ENCODE measurements at places on chromosomes 5 and 9.

DNA sequence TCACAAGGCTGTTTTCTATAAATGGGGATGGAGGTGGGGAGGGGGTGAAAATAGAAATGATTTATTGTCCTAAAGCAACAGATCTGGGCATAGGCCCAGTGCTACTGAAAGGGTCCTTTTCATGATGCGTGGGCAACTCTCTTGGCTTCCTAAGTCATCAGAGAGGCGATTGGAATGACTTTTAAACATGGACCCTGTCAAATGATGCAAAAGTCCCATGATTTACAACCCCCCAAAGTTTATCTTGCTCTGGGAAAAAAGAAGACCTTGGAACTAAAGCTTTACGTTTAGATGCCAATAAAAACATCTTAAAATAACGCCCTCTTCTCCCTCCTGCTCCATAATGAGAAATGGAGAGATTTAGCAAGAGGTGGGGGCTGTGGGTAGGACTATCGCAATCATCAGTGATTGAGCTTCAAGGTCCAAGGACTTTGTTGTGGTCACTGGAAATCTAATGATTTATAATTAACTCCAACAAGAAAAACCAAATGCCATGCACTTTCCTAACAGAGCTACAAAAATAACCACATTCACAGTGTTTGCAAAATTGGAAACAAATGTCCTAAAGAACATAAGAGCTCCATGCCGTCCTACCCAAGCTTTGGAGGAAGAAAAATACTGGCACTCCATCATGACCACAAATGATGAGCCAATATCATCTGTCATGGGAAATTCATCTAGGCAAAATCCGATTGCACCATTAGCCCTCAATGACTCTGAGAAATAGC, 167.5 kb upstream of the CLINT1 start:
- DNase-seq, result no peak

DNA sequence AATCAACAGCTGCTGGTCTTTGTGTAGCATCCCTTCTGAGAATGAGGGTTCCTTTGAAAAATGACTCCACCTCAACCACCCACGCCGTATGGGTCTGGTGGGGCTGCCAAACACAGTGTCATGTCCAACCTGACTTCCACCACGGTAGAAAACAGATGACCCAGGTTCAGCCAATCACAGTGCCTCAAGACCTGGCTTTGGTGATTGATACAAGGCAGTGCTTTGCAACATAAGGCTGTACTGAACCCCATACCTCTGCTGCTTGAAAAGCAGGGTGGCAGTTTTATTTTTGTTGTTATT, 11.5 kb upstream of the TGFBR1 start:
- DNase-seq, result no peak

- DNase-seq, result no peak
Observed at GRCh38 chr9:68941780-68942459, 72.0 kb downstream of the PRKACG start.

GRCh38 chr9:127558581-127559246, 53.4 kb upstream of the STXBP1 start:
- DNase-seq, result no peak

- DNase-seq, result no peak
Observed at GRCh38 chr5:61827445-61827975, 478.5 kb upstream of the KIF2A start.

GRCh38 chr9:23587903-23588302, 238.1 kb downstream of the ELAVL2 start:
- no peak for DNase-seq

GRCh38 chr5:127942246-127943060, 141.1 kb upstream of the SLC12A2 start:
- no peak for DNase-seq

DNA sequence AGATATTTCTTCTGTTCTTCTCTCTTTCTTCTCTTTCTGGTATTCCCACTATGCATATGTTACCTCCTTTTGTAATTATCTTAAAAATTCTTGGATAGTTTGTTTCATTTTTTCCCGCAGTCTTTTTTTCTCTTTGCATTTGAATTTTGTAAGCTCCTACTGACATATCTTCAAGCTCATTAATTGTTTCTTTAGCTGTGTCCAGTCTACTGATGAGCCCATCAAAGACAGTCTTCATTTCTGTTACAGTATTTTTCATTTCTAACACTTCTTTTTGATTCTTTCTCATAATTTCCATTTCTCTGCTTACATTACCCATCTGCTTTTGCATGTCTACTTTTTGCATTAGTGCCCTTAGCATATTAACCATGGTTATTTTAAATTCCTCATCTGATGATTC, 44.7 kb upstream of the UNC5A start:
- DNase-seq, result no peak

DNA sequence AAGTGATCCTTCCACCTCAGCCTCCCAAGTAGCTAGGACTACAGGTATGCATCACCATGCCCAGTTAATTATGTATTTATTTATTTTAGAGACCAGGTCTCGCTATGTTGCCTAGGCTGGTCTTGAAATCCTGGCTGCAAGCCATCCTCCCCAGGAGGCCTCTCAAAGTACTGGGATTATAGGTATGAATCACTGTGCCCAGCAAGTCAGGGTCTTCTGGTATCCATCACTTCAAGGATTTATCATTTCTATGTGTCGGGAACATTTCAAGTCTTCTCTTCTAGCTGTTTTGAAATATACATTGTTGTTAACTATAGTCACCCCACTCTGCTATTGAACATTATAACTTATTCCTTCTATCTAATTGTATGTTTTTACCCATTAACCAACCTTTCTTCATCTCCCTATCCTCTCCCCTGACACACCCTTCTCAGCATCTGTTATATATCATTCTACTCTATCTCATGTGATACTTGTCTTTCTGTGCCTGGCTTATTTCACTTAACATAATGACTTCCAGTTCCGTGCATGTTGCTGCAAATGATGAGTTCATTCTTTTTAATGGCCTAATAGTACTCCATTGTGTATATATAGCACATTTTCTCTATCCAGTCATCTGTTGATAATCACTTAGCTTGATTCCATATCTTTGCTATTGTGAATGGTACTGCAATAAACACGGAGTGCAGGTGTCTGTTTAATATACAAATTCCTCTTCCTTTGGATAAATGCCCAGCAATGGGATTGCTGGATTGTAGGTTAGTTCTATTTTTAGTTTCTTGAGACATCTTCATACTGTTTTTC, 26.4 kb downstream of the UTP15 start:
- DNase-seq, result no peak

DNA sequence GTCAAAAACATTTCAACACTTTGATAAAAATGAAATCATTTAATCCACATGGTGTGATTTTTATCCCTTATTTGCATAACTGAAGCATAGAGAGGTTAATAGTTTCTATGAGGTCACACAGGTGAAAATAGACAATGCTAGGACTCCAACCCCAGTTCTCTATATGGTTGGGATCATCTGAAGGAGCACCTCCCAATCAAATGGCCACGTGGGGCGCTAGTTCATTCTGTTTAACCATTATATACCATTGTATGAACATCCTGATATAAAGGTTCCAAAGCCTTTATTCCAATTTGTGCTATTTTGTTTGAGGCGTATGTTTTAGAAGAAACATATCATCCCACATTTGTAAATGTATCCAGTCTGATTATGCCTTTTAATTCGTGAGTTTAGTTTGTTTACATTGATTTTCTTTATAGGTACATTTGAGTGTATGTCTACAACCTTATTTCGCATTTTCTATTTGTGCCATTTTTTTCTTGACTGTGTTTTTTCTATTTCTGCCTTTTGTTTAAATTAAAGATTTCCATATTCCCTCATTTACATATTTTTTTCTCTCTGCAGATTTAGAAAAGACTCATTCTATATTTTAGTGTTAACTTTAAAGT, 1092.0 kb downstream of the MAT2B start:
- DNase-seq, result no peak

- no peak for DNase-seq
Observed at GRCh38 chr9:70028287-70028686, 15.4 kb upstream of the MAMDC2 start.

GRCh38 chr9:73219985-73220626, 68.4 kb downstream of the ANXA1 start:
- DNase-seq, result peak; percentile 26

GRCh38 chr5:96245140-96246091, 187.6 kb downstream of the PCSK1 start:
- DNase-seq, result no peak

DNA sequence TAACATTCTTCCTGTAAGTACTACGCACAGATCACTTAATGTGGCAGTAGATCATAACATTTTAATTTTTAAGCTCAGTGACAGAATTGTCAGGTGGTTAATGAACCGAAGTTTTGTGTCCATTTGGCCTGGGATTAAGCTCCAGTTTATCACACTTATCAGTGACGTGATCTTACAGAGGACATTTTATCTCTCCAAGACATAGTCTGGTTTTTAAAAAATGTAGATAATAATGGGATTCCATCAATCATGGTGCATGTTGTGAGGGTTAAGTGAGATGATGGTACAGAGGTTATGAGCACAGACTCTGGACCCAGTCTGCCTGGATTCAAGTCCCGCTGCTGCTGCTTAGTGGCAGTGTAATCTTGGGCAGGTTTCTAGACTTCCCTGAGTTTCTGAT, 66.0 kb upstream of the ZFAND5 start:
- no peak for DNase-seq

GRCh38 chr5:91423871-91424270, 40.8 kb upstream of the ARRDC3 start:
- no peak for DNase-seq

DNA sequence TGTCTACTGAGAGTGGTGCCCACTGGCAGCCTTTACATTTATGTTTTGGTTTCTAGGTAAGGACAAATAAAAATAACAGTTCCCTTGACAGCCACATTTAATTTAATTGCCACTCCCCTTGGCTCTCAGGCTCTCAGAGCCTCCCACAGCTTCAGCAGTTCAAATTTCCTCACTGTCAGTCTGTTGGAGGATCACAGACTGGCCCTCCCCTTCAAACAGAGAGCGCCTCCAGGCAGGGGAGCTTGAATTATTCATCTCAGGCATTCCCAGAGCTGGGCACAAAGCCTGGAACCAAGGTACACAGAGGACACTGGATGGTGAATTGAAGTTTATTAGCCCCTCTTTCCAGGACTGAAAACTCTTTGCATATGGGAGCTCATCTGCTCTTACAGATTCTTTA, 407.7 kb downstream of the SPOCK1 start:
- DNase-seq, result no peak

- DNase-seq, result peak; percentile 38
Observed at GRCh38 chr9:110255463-110256379, 586 bp downstream of the TXN start.

GRCh38 chr9:77563174-77563573, 84.9 kb downstream of the GNA14 start:
- no peak for DNase-seq

DNA sequence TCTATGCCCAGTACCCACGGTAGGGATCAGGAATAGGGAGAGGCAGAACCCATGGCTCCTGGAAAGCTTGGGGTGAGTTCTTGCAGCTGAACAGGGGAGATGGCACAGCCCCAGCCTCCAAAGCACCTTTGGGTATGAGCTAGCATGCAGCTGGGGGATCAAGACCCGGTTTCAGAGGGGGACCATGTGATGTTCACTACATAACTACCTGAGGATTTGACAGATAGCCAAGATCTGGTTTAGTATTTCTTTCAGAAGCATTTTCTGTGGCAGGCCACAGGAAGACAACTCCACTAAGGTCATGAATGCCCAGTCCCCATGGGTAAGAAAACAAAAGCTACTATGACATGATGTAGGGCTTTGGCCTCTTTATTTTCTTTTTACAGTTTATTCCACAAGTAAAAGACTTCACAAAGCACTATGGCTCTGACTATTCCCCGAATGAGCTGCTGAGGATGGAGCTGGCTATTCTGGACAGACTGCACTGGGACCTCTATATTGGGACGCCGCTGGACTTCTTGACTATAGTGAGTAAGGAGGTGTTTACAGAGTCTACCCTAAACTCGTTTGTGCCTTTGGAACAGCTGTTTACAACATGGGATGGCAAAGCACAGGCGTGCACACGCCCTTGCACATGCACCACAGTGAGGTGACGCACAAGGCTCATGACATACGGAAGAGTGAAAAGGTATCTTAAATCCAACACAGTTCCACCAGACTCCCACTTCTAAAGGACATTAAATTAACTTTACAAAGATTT, 3.4 kb downstream of the CCNI2 start:
- DNase-seq, result no peak

DNA sequence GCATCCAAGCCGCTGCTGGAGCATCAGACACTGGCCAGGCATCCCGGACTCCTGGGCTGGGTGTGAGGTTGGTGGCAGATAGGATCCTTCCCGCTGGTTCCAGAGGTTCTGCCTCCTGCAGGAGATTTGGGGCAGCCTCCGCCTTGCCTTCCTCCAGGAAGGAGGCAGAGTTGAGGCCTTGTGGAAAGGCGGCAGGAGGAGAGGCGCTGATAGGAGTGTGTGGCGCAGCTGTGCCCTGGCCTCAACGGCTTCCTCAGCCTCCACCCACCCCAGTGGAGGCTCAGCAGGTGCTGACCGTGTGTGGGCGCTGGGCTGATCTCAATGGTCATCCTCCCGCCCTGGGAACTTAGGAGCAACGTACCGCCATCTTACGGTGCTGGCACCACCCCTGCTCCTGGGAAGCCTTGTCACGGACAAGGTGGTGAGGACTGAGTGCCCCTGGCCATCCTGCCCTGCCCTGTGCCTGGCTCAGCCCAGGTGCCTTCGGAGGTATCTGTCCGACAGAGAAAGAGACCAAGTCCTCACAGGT, 10.2 kb downstream of the NCS1 start:
- no peak for DNase-seq

DNA sequence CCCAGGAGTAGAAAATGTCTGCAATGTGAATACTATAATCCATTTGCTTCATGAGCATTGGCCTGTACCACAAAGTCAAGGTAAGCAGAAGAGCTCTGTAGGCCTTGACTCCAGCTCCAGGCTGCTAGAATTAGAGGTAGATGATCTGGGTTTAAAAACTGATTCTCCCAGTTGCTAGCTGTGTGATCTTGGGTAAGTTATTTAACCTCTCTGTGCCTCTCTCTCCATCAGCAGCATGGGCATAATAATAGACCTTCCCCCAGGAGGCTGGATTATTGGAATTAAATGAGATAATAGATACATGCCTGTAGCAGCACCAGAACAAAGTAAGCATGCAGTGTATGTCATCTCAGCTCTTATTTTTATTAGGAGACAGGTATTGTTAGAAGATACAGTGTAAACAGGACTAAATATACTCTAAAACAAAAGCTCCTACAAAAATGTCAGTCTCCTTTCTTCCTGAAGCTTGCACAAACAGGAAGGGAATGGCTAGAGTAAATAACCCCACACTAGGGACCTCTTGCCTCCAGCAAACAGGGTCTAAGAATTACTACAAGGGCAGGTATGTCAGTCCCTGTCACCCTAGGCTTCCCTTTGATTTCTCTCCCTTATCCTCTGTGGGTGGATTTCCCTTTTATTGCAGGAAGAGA, 57.5 kb downstream of the PSAT1 start:
- DNase-seq, result no peak

DNA sequence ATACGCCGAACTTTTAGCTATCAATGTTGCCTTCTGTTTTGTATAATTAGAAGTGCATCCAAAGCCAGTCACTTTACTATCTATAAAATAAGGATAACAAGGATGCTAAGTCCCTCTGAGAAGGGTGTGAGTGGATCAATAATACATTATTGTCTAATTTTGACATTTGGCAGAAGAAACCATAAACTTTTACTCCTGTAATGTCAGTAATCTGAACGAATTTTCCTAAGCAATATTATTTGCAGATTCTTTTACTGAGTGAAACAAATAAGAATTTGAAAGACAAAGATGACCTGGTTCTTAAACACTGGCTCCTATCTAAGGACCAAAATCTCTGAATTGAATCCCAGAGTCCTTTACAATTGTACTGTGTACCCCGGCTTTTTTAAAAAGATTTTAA, 126.6 kb upstream of the TMEM161B start:
- DNase-seq, result no peak

All from stimulated activated CD4-positive, alpha-beta T cell treated with anti-CD3 and anti-CD28 coated beads, Interleukin-1b, Interleukin-23, amount 100 ng/mL, for 24 hours (primary cell).